ENCODE measurements at places on chromosomes 7 and 10. TPM values are rescaled to one million over a fixed set of nuclear protein-coding genes. Genes with fewer than 3 reads are reported as not detected.

LIPF gene
- not detected for total RNA-seq

HSPA12A gene
- total RNA-seq, result 4.7 TPM

CPED1 gene
- 6.9 TPM for total RNA-seq

APBB1IP gene
- 32.2 TPM for total RNA-seq

MACC1 gene
- 79.4 TPM for total RNA-seq

EBF3 gene
- 1.5 TPM for total RNA-seq

PCGF6 gene
- 6.6 TPM for total RNA-seq

MYH16 gene
- not detected for total RNA-seq

PDE6C gene
- total RNA-seq, result not detected

GRCh38 chr7:114939484-114940097, 17.7 kb downstream of the MDFIC start:
- peaks cover 5% of the 10 kb centered on the region for H3K4me1 ChIP-seq
- H3K27ac ChIP-seq, result no peak overlapping the region
- DNase-seq, result no peak
- no peak overlapping the region for H3K4me3 ChIP-seq
- H3K27me3 ChIP-seq, result no peaks in the 10 kb centered on the region

DNA sequence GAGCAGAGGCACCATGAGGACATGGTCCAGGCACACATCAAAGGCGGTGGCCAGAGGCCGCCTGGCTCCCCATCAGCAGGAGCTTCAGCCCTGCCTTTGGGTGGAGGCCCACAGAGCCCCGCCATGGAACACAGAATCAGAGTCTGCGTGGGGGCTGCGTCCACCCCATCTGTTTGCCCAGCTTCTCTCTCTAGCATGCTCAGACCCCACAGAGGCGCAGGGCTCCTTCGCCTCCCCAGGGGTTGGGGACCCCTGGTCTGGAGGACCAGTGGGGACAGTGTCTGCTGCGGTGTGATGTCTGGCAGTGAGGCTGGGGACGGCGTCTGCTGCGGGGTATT, 321.9 kb downstream of the PTPRN2 start:
- H3K4me3 ChIP-seq, result no peak overlapping the region
- H3K36me3 ChIP-seq, result no peaks in the 10 kb centered on the region
- DNase-seq, result peak; percentile 30

DNA sequence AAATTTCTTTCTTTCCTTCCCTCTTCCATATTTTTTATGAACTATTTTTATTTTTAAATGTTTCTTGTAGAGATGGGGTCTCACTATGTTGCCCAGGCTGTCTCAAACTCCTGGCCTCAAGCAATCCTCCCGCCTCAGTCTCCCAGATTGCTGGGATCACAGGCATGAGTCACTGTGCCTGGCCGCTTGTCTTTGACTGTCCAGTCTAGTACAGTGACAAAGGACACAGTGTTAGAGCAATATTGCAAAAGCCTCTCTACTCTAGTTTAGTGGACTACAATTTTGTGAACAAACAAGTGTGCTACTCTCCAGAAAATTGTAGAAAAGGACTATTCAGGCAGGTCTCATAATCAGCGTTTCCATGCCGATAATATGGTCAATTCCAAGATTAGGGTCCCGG, 11.0 kb downstream of the CPA4 start:
- H3K36me3 ChIP-seq, result no peaks in the 10 kb centered on the region
- H3K4me1 ChIP-seq, result no peaks in the 10 kb centered on the region
- no peaks in the 10 kb centered on the region for H3K27me3 ChIP-seq
- H3K27ac ChIP-seq, result no peak overlapping the region
- DNase-seq, result no peak

DNA sequence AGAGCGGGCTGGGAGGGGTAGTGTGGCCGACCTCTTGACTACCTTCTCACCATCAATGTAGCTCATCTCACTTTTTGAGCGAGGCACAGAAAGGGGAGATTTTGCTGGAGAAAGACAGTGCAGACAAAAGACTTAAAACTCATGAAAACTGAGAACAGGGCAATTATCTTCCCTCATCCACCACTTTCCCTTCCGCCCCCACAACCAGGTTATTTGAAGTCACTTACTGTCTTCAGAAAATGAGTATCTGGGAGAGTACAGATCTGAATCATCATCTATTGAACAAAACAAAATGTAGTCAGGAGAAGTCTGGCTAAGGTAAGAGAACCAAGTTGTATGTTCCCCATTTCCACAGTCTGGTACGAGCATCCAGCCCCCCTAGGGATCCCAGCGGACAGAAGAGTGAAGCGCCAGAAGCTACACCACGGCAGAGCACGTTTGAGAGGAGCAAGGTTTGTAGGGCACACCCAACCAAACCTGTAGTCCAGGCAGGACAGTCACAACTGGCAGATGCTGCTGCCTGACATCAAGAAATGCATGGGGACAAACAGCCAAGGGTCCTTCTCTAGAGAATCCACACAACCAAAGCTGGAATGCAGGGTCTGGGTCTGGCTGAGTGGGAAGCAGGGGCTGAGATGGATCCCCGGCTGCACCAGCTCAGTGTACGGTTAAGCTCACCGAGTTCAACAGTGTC, 93.4 kb upstream of the PDLIM1 start:
- no peak for DNase-seq
- no peaks in the 10 kb centered on the region for H3K27me3 ChIP-seq
- H3K4me3 ChIP-seq, result no peak overlapping the region
- H3K4me1 ChIP-seq, result no peaks in the 10 kb centered on the region

DNA sequence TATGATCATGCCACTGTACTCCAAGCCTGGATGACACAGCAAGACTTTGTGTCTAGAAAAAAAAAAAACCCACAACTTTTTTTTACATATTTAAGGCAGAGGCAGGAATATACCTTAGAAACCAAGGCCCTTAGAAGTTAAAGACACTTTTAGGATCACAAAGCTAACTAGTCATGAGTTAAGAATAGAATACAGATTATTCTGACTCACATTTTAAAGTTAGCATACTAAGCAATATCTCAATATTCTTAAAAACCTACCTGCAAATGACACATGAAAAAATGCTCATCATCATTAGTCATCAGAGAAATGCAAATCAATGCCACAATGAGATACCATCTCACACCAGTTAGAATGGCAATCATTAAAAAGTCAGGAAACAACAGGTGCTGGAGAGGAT, 177.7 kb downstream of the CHCHD3 start:
- no peak overlapping the region for H3K4me3 ChIP-seq
- no peaks in the 10 kb centered on the region for H3K36me3 ChIP-seq
- H3K27me3 ChIP-seq, result no peaks in the 10 kb centered on the region
- H3K27ac ChIP-seq, result no peak overlapping the region
- H3K4me1 ChIP-seq, result no peaks in the 10 kb centered on the region

- H3K27me3 ChIP-seq, result no peaks in the 10 kb centered on the region
- H3K27ac ChIP-seq, result no peak overlapping the region
Measured at GRCh38 chr10:85851325-85851724, 515.3 kb downstream of the GRID1 start.

GRCh38 chr7:102169651-102170392, 116.8 kb upstream of the SH2B2 start:
- H3K36me3 ChIP-seq, result peaks cover 46% of the 10 kb centered on the region
- no peak for DNase-seq
- no peak overlapping the region for H3K27ac ChIP-seq
- H3K4me1 ChIP-seq, result no peaks in the 10 kb centered on the region

DNA sequence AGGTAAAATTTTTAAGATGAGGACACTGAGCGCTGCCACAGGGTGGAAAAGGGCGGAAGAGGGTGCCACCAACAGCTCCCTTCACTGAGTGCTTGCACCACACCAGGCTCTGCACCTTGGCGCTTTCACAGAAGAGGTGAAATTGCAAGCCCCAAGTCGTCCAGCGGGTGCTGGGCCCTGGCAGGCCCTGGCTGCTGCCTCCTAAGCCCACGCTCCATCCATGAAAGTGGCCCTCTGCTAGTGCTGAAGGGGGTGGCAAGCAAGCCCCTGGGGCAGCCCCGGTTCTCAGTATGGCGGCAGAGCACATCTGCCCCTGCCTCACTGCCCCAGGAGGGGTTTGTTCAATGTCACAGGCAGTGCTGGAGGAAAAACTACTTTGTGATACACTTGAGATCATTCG, 95.1 kb downstream of the SLIT1 start:
- H3K36me3 ChIP-seq, result no peaks in the 10 kb centered on the region
- no peak overlapping the region for H3K4me3 ChIP-seq
- H3K4me1 ChIP-seq, result no peaks in the 10 kb centered on the region
- no peak overlapping the region for H3K27ac ChIP-seq

DNA sequence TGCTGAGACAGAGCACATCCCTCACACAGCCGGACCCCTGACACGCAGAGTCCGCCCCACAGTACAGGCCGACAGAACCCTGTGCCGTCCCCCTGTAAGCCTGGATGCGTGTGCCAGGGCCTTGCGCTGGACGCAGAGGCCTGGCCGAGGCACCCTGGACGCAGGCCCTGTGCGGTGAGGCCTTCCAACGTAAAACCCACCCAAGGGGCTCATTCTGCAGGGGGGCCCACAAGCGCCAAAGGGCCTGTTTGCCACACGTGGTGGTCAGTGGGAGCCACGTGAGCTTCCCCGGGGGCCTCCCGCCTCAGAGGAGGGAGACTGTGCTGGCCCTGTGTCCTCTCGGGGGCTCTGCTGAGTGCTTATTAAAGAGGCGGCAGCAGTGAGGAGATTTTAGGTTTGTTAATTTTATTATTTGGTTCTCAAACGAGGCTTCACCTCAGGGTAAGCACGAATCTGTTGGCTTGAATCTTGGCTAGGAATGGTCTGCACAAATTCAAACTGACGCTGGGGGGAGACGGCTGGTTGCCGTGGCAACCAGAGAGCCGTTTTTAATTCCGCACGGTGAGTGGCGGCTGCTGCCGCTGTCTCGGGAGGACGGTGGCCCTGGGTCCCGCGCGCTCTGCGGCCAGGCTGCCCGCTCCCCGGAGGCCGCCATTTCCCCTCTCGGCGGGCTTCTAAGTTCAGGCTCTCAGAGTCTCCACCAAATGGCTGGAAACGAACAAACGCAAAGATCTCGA, 4.9 kb upstream of the ADGRA1 start:
- H3K27ac ChIP-seq, result no peak overlapping the region
- no peaks in the 10 kb centered on the region for H3K36me3 ChIP-seq
- DNase-seq, result no peak
- peaks cover 4% of the 10 kb centered on the region for H3K4me1 ChIP-seq
- H3K4me3 ChIP-seq, result no peak overlapping the region
- no peaks in the 10 kb centered on the region for H3K27me3 ChIP-seq

GRCh38 chr7:41149576-41149975, 553.3 kb downstream of the INHBA start:
- H3K4me3 ChIP-seq, result no peak overlapping the region
- no peak for DNase-seq
- no peaks in the 10 kb centered on the region for H3K27me3 ChIP-seq
- no peak overlapping the region for H3K27ac ChIP-seq
- no peaks in the 10 kb centered on the region for H3K36me3 ChIP-seq
